ENCODE measurements at places on chromosomes 3 and 15. TPM values are rescaled to one million over a fixed set of nuclear protein-coding genes. Genes with fewer than 3 reads are reported as not detected.

GOLGB1 gene
- total RNA-seq: 57.4 TPM

IL1RAP gene
- 7.9 TPM for total RNA-seq

CHRM5 gene
- under 0.01 TPM for total RNA-seq

CFAP91 gene
- 0.44 TPM for total RNA-seq

ANXA2 gene
- total RNA-seq: 5,074 TPM

CLPX gene
- total RNA-seq: 28.1 TPM

P2RY12 gene
- 0.29 TPM for total RNA-seq

SELENOK gene
- total RNA-seq: 10.9 TPM

LDHAL6B gene
- total RNA-seq: not detected

KLHL6 gene
- not detected for total RNA-seq

HESX1 gene
- total RNA-seq: 1.2 TPM

ENTPD3 gene
- not detected for total RNA-seq

LIPH gene
- not detected for total RNA-seq

CLDN16 gene
- total RNA-seq: not detected

SMARCC1 gene
- 31.9 TPM for total RNA-seq

RPP25 gene
- total RNA-seq: 6.3 TPM

INSYN1 gene
- total RNA-seq: 0.73 TPM

TCF12 gene
- 231 TPM for total RNA-seq

USP3 gene
- 40.4 TPM for total RNA-seq

C3orf49 gene
- not detected for total RNA-seq

RTP3 gene
- total RNA-seq: not detected

FAM81A gene
- 0.33 TPM for total RNA-seq

CPLX3 gene
- total RNA-seq: not detected

MINAR1 gene
- total RNA-seq: 0.83 TPM

GABRA5 gene
- not detected for total RNA-seq

CPN2 gene
- not detected for total RNA-seq

IQSEC1 gene
- 37.9 TPM for total RNA-seq

TGM4 gene
- total RNA-seq: not detected

THBS1 gene
- 2,470 TPM for total RNA-seq

GNB5 gene
- 38.1 TPM for total RNA-seq

ZCWPW2 gene
- 1.3 TPM for total RNA-seq

GOLGA6L7 gene
- not detected for total RNA-seq

GRIP2 gene
- total RNA-seq: 0.15 TPM

DOCK3 gene
- total RNA-seq: 0.29 TPM

FILIP1L gene
- total RNA-seq: 19.5 TPM

ITIH1 gene
- not detected for total RNA-seq

IL17RB gene
- total RNA-seq: under 0.01 TPM

TRIM71 gene
- total RNA-seq: not detected

INAFM2 gene
- 15.7 TPM for total RNA-seq

SEMA3F gene
- 7.6 TPM for total RNA-seq

MB21D2 gene
- total RNA-seq: 6.1 TPM

SLC9C1 gene
- total RNA-seq: not detected

NR1I2 gene
- not detected for total RNA-seq

BCL2A1 gene
- 6.5 TPM for total RNA-seq

SNTN gene
- total RNA-seq: not detected

ASB14 gene
- total RNA-seq: not detected

DISP2 gene
- total RNA-seq: 2.2 TPM

ZMYND10 gene
- 1.5 TPM for total RNA-seq

ROPN1 gene
- total RNA-seq: not detected

All from smooth muscle cell of trachea (primary cell).